ENCODE measurements at places on chromosomes 5 and 9. TPM values are rescaled to one million over a fixed set of nuclear protein-coding genes. Genes with fewer than 3 reads are reported as not detected.

GRCh38 chr5:131396015-131396414 is 132.2 kb downstream of the CDC42SE2 start:
- DNase-seq, result no peak

- peak; percentile 27 for DNase-seq
These were observed 241.9 kb downstream of the SAXO1 start for GRCh38 chr9:18791074-18791473.

DNA sequence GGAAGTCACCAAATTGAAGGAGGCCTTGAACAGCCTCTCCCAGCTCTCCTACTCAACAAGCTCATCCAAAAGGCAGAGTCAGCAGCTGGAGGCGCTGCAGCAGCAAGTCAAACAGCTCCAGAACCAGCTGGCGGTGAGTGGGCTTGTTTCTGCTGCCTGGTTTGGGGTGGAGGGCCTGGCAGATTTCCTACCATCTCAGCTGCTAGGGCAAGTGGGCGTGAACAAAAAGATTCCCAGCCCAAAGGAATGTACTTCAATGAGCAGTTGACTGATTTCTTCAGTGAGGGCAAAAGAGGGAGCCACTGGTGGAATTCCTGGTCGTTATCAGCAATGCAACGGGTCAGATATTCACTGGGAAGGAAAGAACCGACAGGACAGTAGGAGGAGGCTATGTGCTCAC is 12.6 kb upstream of the TTC23L start:
- no peak for DNase-seq

MORN5 gene
- total RNA-seq, result not detected

DAB2IP gene
- total RNA-seq, result 24.3 TPM

Data from dermis blood vessel endothelial cell (primary cell).